ENCODE measurements at places on chromosomes 13 and 19.

DNA sequence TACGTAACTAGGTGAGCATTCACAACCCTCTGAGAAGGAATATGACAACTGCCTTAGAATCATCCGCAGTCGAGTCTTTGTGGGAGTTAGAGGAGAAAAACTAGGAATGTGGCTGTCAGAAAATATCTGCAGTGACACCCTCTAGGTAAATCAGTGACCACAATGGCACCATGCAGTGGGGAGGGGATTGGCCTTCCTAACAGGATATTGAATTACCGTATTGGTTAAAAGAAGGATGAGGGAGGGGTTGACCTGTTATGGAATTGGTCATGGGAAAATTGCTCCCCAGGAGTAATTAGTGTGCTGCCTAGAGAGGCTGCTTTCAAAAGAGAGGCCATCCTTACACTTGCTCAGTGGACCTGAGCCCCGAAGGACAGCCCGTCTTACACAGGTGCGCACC lies 205.6 kb upstream of the SOX1 start:
- no peak for DNase-seq

DNA sequence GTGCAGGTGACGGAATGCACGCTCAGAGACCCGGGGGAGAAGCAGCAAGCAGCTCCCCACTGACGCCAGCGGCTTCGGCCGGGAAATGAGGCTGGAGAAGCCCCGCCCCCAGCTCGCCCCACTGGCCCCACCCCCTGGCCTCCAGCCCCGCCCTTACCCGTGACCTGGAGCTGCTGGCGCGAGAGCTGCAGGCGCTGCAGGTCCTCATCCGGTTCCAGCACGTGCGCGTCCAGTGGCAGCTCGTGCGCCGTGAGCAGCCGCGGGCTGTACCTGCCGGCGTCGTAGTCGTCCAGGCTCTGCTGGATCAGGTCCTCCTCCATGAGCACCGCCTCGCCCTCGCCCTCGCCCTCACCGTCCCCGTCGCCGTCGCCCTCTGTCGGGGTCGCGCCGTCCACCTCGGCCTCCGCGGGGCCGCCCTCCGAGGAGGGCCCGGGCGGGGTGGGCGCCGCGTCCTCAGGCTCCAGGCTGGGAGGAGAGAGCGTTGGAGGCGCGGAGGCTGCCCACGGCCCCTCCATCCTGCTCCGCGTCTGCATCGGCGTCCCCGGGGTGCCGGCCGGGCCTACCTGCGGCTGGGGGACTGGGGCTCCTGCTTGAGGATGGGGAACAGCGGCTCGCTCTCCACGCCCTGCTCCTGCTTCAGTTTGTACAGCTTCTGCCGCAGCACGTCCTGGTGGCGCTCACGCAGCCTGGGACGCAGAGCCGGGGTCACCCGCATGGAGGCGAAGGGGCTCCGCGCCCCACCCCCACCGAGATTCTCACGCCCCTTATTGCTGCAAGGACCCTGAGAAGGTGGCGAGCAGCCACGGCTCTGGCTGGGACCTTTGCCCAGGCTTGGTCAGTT lies 6.4 kb upstream of the TBXA2R start:
- no peak for DNase-seq

DNA sequence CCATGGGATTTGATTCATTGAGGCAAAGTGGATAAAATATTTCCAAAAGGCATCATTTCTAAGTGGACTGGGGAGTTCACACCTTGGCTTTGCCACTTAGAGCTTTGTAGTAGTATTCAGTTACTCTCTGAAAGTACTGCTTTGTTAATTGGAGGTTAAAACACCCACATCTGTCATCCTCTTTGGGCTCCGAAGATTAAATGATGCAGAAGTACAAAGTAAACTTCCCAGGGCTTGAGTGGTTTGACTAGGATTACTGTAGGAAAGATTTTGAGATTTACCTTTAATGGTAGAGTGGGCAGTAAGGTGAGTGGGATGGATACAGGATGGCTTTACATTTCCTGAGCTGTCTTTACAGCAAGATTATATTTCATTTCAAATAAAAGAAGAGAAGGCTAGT lies 42.4 kb downstream of the WASF3 start:
- DNase-seq: no peak

GRCh38 chr13:84784443-84785153 lies 902.3 kb upstream of the SLITRK1 start:
- DNase-seq: no peak

DNA sequence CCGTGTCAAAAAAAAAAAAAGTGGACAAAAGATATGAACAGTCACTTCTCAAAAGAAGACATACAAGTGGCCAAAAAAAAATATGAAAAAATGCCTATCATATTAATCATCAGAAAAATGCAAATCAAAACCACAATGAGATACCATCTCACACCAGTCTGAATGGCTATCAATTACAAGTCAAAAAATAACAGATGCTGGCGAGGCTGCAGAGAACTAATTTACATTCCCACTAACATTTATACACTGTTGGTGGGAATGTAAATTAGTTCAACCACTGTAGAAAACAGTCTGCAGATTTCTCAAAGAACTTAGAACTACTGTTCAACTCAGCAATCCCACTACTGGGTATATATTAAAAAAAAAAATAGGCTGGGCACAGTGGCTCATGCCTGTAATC lies 26.5 kb upstream of the FOXO1 start:
- no peak for DNase-seq

DNA sequence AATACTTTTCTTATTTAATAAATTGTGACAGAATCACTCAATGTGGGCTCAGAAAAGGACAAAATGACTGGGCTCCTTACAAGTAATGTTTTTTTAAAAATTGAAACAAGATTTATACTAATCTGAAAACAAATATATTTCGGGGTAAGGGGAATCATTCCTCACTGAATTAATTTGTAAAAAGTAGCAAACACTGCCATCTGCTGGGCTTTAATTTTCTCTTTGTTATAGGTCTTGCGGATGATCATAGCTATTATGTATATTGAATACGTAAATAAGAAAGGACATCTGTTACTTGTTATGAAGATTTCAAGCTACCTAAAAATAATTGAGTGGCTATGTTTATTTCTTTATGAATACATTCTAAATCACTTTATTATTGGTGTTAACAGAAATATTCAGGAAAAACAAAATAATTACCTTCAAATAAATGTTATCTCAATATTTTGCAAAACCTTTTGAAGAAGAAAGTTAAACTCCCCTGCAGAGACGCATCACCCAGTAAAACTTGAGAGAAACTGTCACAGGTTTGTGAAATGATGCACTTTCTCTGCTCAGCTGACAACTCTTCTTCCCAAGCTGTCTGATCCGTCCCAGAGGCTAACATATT lies 17.8 kb upstream of the ENOX1 start:
- no peak for DNase-seq

GRCh38 chr19:1449467-1450442 lies at the start of gene APC2:
Gene APC2 (plus strand): TSS chr19:1450121. CDS start chr19:1453002, 2,881 bp downstream.
- no peak for DNase-seq

DNA sequence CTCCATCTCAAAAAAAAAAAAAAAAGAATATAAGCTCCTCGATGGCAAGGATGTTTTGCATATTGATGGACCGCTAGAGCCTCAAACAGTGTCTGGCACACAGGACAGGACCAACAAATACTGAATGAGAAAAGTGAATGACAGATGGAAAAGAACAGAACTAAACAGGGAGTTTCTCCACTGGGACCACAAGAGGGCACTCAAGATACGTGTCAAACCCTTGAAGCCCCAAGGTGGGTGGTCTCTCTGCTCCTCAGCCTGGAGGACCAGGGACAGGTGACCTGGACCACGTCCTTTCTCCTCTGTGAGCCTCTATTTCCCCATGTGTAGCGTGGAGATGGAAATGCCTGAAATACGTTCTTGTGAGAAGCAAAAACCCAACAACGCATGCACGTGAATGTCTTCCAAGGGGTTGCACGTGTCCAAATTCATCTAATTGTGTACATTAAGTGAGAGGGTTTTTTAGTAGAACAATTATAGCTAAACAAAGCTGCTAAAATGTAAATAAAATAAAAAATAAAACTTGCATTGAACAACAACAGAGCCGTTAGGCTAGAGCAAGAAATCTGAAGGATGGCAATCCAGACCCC lies 5.7 kb upstream of the CDC42EP5 start:
- no peak for DNase-seq

GRCh38 chr19:9295411-9295849 lies 14.2 kb downstream of the ZNF699 start:
- no peak for DNase-seq

- DNase-seq: no peak
Observed at GRCh38 chr13:79084802-79085424, 321.1 kb downstream of the RBM26 start.

GRCh38 chr19:15453091-15453578 lies 3.4 kb upstream of the WIZ start:
- no peak for DNase-seq

GRCh38 chr13:50675651-50676050 lies 167.8 kb downstream of the DLEU7 start:
- DNase-seq: no peak

DNA sequence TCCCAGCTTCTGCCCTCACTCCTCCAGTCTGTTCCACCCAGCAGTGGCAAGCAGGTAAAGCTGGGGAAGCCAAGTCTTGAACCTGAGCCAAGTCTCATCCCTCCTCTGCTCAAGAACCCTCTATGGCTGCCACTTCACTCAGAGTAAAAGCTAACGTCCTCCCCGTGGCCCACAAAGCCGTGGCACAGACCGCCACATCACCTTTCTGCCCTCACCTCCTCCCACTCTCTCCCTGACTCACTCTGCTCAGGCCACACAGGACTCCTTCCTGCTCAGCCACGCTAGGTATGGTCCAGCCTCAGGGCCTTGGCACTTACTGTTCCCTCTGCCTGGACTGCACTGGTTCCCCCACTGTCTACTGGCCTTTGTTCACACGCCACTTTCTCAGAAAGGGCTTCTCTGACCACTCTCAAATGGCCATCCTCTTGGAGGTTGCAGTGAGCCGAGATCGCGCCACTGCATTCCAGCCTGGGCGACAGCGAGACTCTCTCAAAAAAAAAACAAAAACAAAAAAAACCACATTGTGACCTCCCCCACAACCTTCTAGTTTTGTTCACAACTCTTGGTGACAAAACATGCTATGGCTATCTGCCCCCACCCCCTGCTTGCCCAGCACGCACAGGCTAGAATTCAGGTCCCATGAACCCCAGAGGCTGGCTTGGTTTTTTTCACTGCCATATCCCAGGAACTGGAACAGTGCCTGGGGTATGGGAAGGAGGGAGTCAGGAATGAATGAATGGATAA lies 15.8 kb downstream of the NDUFB7 start:
- DNase-seq: no peak

GRCh38 chr19:40672038-40672437 lies 18.4 kb downstream of the NUMBL start:
- DNase-seq: no peak

DNA sequence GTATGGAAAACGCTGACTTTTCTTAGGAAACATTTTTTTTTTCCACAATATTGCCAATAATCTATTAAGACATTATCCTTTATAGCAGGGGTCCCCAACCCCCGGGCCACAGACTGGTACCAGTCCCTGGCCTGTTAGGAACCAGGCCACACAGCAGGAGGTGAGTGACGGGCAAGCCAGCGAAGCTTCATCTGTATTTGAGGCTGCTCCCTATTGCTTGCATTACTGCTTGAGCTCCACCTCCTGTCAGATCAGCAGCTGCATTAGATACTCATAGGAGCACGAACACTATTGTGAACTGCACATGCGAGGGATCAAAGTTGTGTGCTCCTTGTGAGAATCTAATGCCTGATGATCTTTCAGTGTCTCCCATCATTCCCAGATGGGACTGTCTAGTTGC lies 793.7 kb downstream of the SLITRK5 start:
- DNase-seq: no peak

GRCh38 chr19:41930926-41931592 lies 2.8 kb upstream of the ERFL start:
- DNase-seq: no peak

DNA sequence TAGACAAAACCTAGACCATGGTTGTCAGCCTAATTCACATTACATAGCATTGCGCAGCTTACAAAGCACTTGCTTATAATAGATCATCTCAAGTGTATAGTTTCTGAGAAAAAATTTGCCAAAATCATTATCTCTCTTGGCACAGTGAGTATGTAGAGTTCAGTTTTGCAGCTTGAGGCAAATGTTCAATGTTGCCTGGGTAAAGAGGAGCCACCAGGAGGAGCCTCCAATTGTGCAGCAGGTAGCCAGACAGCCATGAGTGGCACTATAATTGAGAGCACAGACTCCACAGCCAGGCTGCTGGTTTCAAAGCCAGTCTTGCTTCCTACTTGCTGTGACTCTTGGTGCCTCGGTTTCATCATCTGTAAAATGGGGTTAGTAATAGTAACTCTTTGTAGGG lies 24.0 kb upstream of the OLFM4 start:
- DNase-seq: no peak
